CD4-positive, alpha-beta T cell treated with Interleukin-15 for 4 hours (primary cell): ENCODE measurements at places on chromosomes 5 and 9.

GRCh38 chr9:135536216-135536615, 9.7 kb upstream of the OBP2A start:
- DNase-seq: no peak

- no peak for DNase-seq
Measured at GRCh38 chr5:86909418-86910295, 291.9 kb downstream of the COX7C start.

GRCh38 chr9:71928806-71929205, 17.4 kb downstream of the C9orf85 start:
- no peak for DNase-seq

DNA sequence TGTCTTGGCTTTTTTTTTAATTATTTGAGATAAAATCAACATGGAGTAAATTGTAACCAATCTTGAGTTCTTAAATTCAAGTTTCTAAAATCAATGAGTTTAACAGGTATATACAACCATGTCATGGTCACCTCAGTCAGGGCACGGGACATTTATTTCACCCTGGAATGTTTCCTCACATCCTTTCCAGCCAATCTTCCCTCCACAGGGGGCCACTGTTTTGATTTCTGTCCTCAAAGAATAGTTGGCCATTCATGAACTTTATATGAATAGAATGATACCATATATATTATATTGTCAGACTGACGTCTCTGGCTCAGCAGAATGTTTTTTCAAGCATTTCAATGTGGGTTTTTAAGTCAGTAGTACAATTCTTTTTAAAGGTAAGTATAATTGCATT, 806 bp downstream of the ZNF474 start:
- no peak for DNase-seq

GRCh38 chr5:72648480-72648879, 141.3 kb upstream of the ZNF366 start:
- DNase-seq: no peak

GRCh38 chr9:20906326-20906725, 125.1 kb downstream of the HACD4 start:
- DNase-seq: no peak

GRCh38 chr9:82206946-82207345, 218.4 kb downstream of the SPATA31D1 start:
- no peak for DNase-seq

DNA sequence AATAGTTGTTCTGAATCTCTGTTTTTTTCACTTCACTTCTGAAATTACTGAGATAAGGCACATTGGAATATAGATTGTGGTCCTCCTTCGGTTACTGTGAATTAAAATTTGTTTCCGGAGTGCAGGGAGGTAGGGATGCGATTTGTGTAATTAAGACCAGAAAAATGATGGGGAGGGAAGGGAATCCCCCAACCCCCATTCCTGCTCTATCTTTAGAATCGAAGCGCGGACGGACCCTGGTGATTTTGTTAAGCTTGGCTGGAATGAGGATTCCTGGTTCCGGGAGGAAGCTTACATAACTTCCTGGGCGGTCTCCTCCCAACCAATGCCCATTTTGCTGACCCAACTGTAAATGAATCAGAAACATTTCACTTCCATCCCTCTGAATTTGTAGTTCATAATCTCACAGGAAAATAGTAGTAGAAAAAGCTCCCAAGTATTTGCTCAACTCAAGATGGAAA, 220.1 kb upstream of the MSX2 start:
- no peak for DNase-seq

DNA sequence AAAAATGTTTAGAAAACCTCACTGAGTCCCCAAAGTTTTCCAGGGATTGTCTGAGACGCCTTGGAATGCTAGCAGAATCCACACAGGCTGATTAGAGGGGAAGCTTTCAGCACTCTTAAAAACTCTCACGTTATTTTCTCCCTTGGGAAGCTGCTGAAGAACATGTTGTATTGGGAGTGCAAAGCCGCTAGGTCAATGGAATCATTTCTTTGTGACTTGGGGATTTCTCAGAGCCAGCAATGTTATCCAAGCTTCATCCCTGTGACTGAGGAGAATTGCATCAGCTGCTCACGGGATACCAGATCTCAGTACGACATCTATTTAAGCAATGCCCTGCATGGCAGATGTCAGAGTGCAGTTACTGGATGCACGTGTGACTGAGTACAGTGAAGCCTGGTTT, 426.4 kb upstream of the MPDZ start:
- DNase-seq: no peak

DNA sequence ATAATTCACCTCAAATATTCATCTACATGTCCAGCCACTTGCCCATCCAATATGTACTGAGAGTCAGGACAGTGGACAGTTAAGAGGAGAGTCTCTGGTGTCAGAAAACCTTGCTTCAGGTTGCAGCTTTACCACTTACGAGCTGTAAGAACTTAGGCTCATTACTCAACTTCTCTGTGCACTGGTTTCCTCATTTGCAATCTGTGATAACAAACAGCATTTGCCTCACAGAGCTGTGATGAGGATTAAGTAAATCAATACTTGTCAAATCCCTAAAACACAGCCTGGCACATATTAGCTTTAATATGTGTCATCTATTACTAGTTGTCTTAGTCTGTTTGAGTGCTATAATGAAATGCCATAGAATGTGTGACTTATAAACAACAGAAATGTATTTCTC, 8.6 kb downstream of the GOLGA1 start:
- DNase-seq: no peak

- no peak for DNase-seq
Measured at GRCh38 chr5:173443971-173444370, 115.8 kb upstream of the STC2 start.

- no peak for DNase-seq
Measured at GRCh38 chr5:145934276-145934675, 2.1 kb upstream of the SH3RF2 start.

DNA sequence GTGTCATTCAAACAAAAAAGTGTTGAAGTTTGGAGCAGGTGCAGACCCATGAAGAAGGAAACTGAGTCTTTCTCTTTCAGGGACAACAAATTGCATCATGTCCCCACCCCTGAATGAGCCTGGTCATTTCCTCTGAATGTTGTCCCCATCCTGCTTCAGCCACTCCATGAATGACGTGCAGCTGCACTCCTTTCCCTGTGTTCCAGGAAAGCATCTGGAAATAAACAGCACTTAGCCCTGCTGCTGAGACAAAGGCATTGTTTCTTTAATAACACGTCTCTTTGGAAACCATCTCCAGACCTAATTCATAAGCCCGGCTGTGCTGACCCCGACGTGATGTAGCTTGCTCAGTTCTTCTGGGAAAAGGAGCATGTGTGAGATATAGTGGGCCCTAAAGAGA, 682.3 kb downstream of the BRINP1 start:
- no peak for DNase-seq

DNA sequence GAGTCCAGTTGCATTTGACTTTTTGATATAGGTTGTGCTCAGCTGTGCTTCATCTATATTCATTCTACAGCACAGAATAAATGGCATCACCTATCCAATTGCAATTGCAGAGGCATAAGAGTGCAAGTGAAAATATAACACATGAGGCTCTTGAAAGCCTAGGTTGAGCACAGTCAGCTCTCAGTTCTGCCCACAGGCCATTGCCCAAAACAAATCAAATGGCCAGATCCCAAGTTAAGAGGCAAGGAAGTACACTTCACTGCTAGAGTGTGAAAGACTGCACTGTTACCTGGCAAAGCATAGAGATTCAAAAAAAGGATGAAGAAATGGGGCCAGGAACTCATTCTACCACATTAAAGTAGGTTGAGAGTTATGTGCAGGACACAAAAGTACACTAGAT, 305.5 kb upstream of the SEMA6A start:
- DNase-seq: no peak

- no peak for DNase-seq
Measured at GRCh38 chr9:18058564-18059442, 415.1 kb upstream of the ADAMTSL1 start.

DNA sequence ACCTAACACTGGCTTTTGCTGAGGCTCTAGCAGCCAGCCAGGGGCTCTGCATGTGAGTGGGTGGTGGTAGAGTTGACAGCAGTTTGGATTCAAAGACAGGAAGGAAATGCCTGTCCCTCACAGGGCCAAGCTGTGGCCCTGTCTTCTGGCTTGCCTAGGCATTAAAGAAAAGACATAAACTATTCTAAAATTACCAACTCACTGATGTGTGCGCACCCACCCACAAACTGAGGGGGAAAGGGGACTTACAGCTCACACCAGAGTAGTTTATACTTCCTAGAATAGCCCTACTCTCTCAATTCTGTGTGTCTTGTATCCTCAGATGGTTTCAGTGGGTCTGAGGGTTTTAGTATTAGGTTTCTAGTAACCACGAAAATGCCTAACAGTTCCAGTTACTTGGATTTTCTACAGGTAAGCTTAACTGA, 18.3 kb upstream of the IL13 start:
- no peak for DNase-seq

DNA sequence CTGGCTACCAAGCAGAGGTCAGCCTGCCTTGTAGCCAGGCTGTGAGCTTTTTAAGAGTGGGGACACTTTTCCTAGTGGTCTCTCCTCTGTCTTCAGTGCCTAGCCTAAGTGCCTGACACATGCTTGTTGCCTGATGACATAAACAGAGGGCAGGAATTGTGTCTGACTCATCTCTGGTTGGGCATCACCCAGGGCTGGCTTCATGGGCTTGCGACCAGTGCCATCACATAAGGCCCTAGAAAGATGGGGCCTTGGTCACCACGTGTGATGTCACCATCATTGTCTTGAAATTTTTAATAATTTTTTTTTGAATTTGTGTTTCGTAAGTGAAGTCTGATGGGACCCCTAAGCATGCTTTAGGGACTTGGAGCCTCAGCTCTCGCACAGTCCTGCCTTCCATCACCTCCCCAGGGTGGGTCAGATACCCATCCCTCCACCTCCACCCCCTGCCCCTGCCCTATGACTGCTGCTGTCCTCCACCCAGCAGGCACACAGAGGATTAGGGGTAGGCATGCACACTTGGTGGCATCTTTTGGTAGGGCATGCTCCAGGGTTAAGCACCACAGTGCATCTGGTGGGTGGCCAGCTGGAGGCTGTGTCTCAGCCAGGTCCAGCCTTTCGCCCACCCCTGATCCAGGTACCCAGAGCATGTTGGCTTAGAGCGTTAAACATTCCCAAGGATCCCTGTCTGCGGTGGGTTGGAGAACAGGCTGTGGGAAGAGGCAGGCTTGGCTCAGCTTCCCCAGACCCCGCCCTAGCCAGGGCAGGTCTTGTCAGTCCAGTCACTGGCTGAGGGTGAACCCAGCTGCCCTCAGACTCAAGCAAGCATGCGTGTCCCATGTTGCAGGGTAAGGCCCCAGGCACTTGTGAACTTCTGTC, 80.1 kb upstream of the SH3PXD2B start:
- no peak for DNase-seq

DNA sequence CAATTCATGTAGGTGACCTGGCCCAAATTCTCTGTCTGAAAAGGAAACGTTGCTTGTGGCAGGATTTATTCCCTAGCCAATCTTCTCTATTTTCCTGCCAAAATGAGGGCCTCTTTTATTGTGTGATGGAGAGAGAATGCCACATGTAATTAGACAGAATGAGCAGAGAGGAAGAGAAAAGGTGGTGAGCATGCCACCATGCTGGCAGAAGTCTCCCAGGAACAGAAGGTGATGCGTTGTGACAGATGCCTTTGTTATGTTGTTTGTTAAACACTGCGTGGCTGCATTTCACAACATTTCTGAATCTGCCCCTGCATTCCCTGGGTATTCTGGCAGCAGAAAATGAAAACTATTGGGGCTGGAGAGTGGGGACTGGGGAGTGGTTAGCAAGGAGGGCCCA, 577.6 kb downstream of the TLR4 start:
- no peak for DNase-seq

GRCh38 chr5:122187426-122187825, 58.1 kb downstream of the ZNF474 start:
- DNase-seq: no peak

GRCh38 chr9:98884849-98885248, 58.9 kb upstream of the COL15A1 start:
- no peak for DNase-seq

DNA sequence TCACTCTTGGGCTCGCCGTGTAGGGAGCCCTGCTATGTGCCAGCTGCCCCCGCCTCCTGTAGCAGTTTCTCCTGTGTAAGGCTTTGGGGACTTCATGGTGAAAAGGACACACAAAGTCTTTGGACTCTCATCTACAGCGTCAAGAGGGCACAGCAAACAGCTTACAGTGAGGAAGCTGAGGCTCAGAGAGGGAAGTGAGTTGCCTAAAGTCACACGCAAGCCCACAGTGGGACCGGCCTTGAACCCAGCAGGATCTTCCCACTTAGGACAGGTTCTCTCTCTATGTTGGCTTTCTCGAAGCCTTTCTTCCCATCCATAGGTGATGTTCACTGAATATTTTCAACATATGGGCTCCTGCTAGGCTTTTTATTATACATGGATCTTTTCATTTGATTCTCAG, 9.8 kb upstream of the PRRX2 start:
- no peak for DNase-seq

- DNase-seq: no peak
Measured at GRCh38 chr9:137382444-137383080, 40.4 kb downstream of the EXD3 start.

DNA sequence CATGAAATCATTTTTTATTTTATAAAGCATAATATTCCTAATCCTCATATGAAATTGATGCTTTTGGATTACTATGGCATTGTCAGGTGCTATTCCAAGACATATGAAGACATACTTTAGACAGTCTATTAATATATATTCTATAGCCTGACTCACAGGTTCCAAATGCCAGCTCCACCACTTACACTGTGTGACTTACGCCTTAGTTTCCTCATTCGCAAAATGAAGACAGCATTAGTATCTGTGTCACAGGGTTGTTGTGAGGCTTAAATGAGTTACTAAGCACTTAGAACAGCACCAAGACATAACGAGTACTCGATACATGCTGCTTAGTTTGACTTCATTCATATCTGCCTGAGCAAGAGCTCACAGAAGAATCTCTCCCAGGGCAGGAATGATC, 132.2 kb upstream of the PTGER4 start:
- DNase-seq: no peak

- DNase-seq: no peak
Measured at GRCh38 chr9:89862316-89862715, 257.5 kb downstream of the GADD45G start.

- no peak for DNase-seq
Measured at GRCh38 chr5:102858808-102859207, 103.7 kb downstream of the PAM start.

DNA sequence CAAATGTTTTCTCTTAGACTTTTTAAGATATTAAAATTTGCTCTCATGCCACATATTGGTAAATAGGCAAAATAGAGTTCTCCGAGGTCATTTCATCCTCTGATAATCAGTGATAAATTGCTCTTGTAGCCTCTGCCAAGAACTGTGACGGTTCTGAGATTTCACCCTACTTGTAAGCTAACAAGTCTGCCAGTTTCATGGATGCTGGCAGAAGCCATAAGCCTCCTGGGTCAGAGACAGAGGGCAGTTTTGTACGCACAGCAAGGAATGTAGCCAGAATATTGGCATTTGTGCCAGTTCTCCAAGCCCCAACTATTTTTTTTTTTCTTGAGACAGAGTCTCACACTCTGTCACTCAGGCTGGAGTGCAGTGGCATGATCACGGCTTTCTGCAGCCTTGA, 945.0 kb upstream of the WWC1 start:
- no peak for DNase-seq

GRCh38 chr5:97628031-97628430, 445.0 kb upstream of the RIOK2 start:
- no peak for DNase-seq

- DNase-seq: no peak
Measured at GRCh38 chr5:125756456-125756855, 666.8 kb upstream of the GRAMD2B start.

GRCh38 chr5:102241809-102242421, 54.2 kb downstream of the SLCO4C1 start:
- DNase-seq: no peak
